Calu3 (cell line): ENCODE measurements at places on chromosomes 4 and X.

- H3K4me1 ChIP-seq, result no peaks in the 10 kb centered on the region
- H3K27me3 ChIP-seq, result no peaks in the 10 kb centered on the region
- no peaks in the 10 kb centered on the region for H3K36me3 ChIP-seq
- no peak overlapping the region for H3K27ac ChIP-seq
- no peak overlapping the region for H3K4me3 ChIP-seq
- DNase-seq, result no peak
These were observed 28.9 kb upstream of the OPHN1 start for GRCh38 chrX:68462197-68462596.

DNA sequence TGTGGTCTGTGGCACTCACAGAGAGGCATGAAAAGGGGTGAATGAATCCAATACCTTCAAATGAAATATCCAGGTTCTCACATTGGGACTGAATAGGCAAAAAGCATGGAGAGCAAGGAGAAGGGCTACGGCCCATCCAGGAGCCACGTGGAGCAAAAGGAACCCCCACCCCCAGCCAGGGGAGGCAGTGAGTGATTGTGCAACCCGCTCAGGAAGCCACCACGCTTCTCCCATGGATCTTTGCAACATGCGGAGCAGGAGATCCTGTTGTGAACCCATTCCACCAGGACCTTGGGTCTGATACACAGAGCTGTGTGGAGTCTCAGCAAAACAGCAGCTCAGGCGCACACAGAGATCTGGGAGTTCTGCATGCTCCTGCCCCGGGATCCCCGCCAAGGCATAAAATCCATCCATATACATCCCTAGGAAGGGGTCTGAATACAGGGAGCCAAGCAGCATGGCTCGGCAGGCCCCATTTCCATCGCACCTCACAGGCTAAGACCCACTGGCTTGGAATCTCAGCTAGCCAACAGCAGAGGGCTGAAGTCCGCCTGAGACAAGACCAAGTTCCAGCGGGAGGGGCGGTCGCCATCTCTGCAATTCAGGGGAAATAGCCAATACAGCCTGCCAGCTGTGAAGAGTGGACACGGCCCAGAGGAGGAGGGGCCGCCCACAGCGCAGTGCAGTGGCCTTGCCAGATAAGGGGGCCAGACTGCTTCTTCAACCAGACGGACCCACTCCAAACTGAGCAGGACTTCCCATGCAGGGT, 80.2 kb downstream of the FGF16 start:
- no peaks in the 10 kb centered on the region for H3K4me1 ChIP-seq
- no peak for DNase-seq
- H3K27me3 ChIP-seq, result no peaks in the 10 kb centered on the region
- H3K27ac ChIP-seq, result peak overlapping the region; percentile 63
- no peak overlapping the region for H3K4me3 ChIP-seq
- H3K36me3 ChIP-seq, result peaks cover 11% of the 10 kb centered on the region

- no peaks in the 10 kb centered on the region for H3K36me3 ChIP-seq
- H3K27ac ChIP-seq, result no peak overlapping the region
- H3K4me1 ChIP-seq, result no peaks in the 10 kb centered on the region
- DNase-seq, result no peak
- H3K4me3 ChIP-seq, result no peak overlapping the region
These were observed 79.2 kb downstream of the F11 start for GRCh38 chr4:186345184-186345583.

- DNase-seq, result no peak
- H3K27ac ChIP-seq, result no peak overlapping the region
- H3K36me3 ChIP-seq, result no peaks in the 10 kb centered on the region
- no peak overlapping the region for H3K4me3 ChIP-seq
- no peaks in the 10 kb centered on the region for H3K4me1 ChIP-seq
- H3K27me3 ChIP-seq, result no peaks in the 10 kb centered on the region
These were observed 515.5 kb upstream of the AGA start for GRCh38 chr4:177957596-177958360.

GRCh38 chr4:97923096-97923495, 220.2 kb downstream of the STPG2 start:
- DNase-seq, result no peak
- H3K27ac ChIP-seq, result no peak overlapping the region
- no peaks in the 10 kb centered on the region for H3K36me3 ChIP-seq
- no peaks in the 10 kb centered on the region for H3K4me1 ChIP-seq
- H3K27me3 ChIP-seq, result no peaks in the 10 kb centered on the region

GRCh38 chr4:137263206-137263605, 269.1 kb downstream of the PCDH18 start:
- no peak overlapping the region for H3K4me3 ChIP-seq
- H3K36me3 ChIP-seq, result no peaks in the 10 kb centered on the region
- H3K27ac ChIP-seq, result no peak overlapping the region

DNA sequence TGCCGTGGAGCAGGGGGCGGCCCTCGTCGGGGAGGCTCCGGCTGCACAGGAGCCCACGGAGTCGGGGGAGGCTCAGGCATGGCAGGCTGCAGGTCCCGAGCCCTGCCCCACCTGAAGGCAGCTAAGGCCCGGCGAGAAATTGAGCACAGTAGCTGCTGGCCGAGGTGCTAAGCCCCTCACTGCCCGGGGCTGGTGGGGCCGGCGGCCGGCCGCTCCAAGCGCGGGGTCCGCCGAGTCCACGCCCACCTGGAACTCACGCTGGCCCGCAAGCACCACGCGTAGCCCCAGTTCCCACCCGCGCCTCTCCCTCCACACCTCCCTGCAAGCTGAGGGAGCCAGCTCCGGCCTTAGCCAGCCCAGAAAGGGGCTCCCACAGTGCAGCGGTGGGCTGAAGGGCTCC, 589.4 kb downstream of the PPP4R3C start:
- H3K4me3 ChIP-seq, result no peak overlapping the region
- H3K4me1 ChIP-seq, result no peaks in the 10 kb centered on the region
- no peaks in the 10 kb centered on the region for H3K36me3 ChIP-seq

GRCh38 chr4:42596918-42597317, 60.0 kb downstream of the ATP8A1 start:
- H3K36me3 ChIP-seq, result no peaks in the 10 kb centered on the region
- no peak overlapping the region for H3K4me3 ChIP-seq
- H3K4me1 ChIP-seq, result no peaks in the 10 kb centered on the region
- no peaks in the 10 kb centered on the region for H3K27me3 ChIP-seq
- no peak overlapping the region for H3K27ac ChIP-seq

DNA sequence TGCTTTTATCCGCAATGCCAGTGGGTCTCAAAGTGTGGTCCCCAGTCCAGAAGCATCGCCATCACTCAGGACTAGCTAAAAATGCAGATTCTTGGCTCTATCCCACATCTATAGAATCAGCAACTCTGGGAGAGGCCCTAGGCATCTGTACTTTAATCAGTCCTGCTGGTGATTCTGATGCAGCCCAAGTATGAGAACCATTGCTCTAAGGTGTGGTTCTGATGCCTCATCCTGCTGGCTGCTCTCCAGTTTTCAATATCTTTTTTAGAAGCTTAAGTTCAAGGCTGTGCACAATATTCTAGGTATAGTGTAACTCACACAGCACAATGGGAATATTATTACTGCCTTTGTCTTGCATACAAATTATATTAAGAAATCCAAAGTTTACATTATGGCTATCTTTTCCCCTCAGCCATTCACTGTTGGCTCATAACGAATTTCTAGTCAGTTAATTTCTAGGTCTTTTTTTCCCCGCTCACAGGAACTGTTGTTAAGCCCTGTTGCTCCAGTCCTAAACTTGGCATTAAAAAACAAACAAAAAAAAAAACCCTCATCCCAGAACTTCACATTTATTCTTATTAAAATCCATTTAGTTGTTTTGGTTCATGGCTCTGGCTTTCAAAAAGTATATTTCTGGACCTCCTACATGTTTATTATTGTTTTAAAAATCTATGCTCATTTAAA, 109.1 kb downstream of the PHEX start:
- no peaks in the 10 kb centered on the region for H3K27me3 ChIP-seq
- no peak overlapping the region for H3K4me3 ChIP-seq
- H3K27ac ChIP-seq, result no peak overlapping the region
- no peaks in the 10 kb centered on the region for H3K36me3 ChIP-seq

DNA sequence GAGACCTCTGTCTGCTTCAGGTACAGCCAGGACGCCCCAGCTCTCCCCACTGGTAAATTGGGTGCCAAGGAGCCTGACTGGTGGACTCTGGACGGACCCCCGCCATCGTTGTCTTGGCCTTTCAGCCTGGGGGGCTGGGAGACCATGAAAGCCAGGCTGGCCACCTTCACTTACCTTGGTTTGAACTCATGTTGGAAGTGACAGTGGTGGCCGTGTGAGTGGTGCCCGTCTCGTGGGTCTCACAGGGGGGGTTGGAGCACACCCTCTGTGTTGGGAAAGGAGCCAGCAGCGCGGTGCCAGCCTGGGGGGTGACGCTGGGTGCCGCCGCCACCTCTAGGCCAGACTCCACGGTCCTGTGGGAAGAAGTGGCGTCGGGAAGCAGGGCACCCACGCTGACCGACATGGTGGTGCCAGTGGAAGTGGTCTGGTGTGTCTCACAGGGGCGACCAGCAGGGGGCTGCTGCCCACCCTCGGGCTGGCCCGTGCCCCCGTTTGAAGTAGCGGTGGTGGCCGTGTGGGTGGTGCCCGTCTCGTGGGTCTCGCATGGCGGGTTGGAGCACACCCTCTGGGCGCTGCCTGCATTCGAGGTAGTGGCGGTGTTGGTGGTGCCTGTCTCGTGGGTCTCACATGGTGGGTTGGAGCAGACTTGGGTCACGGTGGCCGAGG, 9.6 kb upstream of the RENBP start:
- no peak for DNase-seq
- no peaks in the 10 kb centered on the region for H3K4me1 ChIP-seq
- H3K4me3 ChIP-seq, result no peak overlapping the region
- H3K27ac ChIP-seq, result no peak overlapping the region
- no peaks in the 10 kb centered on the region for H3K27me3 ChIP-seq
- H3K36me3 ChIP-seq, result peaks cover 48% of the 10 kb centered on the region

- H3K27ac ChIP-seq, result no peak overlapping the region
- H3K36me3 ChIP-seq, result peaks cover 6% of the 10 kb centered on the region
- H3K4me3 ChIP-seq, result no peak overlapping the region
- no peaks in the 10 kb centered on the region for H3K27me3 ChIP-seq
- H3K4me1 ChIP-seq, result no peaks in the 10 kb centered on the region
These were observed 50.7 kb upstream of the PRSS48 start for GRCh38 chr4:151226004-151226932.
